ENCODE measurements at places on chromosomes 1 and 21.

DNA sequence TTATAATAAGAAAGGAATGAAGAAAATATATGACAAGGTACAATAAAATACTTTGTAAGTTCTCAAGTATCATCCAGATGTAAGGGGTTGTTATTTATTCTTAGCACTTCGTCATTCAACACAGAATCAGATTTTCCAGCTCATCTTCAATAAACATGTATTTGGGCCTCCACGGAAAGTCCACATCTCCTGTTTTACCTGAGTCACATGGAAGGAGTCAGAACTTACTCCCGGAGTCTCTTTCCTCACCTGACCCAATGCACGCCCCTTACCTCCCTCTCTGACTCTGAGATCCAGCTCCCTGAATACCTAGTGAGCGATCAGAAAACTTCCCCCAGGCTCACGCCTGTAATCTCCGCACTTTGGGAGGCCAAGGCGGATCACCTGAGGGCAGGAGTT, 1.5 kb upstream of the PMVK start:
- DNase-seq = no peak

DNA sequence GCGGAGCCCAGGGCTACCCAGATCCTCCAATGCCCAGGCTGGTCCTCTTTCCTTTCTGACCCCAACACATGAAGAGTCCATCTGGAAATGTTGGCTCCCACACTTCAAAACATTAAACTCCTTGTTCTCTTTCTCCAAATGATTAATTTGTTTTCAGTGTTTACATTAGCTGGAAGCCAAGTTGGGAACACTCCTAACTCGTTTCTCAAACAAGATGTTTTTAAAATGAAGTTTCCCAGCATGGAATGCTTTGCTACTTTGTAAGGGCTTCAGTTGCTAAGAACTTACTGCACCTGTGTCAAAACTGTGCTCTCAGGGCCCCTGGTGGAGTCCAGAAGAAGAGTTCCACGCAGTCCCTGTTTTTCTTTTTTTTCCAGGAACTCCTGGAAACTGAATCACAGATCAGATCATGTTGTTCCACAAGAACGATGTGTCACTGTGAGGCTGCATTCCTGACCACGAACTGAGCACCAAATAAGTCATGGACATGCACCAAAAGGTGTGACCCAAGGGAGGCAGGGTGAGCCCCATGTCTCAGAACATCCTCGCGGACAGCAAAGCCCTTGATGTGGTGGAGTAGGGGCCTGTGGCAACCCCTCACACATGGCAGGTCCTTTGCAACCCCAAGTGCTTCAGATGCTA, 257.3 kb downstream of the KCNJ6 start:
- no peak for DNase-seq

DNA sequence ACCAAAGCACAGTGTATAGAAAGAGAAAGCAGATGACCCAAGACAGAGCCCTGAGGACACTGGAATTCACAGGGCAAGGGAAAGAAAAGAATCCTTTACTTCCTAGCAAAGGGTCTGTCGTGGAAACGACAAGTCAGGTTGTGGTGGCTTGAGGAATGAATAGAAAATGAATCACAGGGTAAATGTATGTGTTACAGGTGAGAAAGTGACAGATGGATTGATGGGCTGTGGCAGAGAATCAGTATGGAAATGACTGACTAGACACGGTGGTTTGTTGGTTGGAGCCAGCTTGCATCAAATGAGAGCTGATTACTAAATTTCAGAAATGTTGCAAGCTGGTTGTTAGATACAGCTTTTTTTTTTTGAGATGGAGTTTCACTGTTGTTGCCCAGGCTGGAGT, 46.9 kb downstream of the PTP4A2 start:
- no peak for DNase-seq

DNA sequence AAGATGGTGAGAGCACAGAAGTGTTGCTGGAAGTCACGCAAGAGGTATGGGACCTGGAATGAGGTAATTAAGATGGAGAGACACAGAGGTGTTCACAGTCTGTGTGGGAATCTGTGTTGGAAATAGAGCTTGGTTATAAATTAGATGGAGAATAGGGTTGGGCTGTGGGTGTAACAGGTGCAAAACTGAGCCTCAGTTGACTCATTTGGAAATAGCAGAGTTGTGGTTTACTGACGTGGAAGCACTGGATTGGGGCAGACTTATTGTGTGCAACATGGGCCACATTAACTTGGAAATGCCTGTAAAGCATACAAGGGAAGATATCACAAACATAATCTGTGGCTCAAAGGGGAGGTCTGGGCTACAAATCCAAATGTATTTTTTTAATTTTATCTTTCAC, 13.0 kb downstream of the CAMSAP2 start:
- no peak for DNase-seq

- DNase-seq = no peak
These were observed 20.8 kb upstream of the CD5L start for GRCh38 chr1:157862114-157863070.

GRCh38 chr1:19010995-19011844, 54.7 kb upstream of the IFFO2 start:
- no peak for DNase-seq

DNA sequence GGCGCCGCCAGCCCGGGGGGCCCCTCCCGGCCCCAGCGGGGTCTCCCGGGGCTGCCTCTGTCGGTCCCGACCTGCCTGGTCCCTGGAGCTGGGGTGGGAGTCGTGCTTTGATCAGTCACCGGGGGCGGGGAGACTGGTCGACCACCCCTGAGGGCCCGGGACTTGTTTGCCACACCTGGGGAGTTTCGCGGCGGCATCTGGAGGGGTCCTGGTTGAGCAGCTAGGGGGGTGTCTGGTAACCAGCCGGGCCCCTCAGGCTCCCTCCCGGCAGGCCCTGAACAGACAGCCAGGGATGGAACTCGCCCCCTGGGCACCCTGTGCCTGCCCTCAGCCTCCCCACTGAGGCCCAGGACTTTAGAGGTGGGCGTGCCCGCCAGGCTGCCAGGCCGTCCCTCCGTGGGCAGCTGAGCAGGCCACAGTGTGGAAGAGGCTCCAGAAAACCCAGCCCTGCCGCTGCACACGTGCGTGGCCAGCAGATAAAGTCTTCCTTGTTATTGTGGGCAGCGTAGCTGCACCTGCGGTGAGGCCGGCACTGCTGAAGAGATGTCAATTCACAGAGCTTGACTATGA, 13.3 kb upstream of the SAMD11 start:
- peak; percentile 29 for DNase-seq

- DNase-seq = no peak
These were observed 173.3 kb upstream of the EDN2 start for GRCh38 chr1:41657679-41658295.

- no peak for DNase-seq
These were observed 55.4 kb downstream of the KCNK2 start for GRCh38 chr1:215137985-215138384.

GRCh38 chr1:55039342-55040082, at the start of gene PCSK9:
Gene PCSK9, plus strand, starts transcription at chr1:55039548. Its CDS starts 290 bp downstream, at chr1:55039838.
- no peak for DNase-seq

GRCh38 chr1:43318831-43319230, 18.0 kb downstream of the TIE1 start:
- DNase-seq = no peak
